NCI-H2029 treated with DMSO at 0.1 percent for 48 hours (cell line): ENCODE measurements at places on chromosomes 4 and X.

DNA sequence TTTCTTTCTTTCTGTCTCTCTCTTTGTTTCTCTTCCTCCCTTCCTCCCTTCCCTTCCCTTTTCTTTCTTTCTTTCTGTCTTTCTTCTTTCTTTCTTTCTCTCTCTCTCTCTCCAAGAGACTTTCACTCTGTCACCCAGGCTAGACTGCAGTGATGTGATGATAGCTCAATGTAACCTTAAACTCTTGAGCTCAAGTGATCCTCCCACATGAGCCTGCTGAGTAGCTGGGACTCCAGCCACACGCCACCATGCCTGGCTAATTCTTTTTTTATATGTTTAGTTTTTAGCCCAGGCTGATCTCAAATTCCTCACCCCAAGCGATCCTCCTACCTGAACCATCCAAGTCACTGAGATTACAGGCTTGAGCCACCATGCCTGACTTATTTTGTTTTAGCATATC, 64.3 kb upstream of the EMCN start:
- DNase-seq, result no peak

DNA sequence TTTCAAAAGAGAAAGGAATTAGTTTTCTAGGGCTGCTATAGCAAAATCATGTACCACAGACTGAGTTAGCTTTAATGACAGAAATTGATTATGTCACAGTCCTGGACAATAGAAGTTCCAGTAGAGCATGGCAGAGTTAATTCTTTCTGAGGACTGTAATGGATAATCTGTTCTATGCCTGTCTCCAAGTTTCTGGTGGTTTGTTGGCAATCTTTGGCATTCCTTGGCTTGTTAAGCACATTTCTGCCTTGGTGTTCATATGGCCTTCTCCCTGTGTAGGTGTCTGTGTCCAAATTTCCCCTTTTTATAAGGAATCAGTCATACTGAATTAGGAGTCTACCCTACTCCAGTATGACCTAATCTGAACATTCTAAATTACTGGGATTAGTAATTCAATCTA, 336.1 kb upstream of the PABPC4L start:
- DNase-seq, result no peak

DNA sequence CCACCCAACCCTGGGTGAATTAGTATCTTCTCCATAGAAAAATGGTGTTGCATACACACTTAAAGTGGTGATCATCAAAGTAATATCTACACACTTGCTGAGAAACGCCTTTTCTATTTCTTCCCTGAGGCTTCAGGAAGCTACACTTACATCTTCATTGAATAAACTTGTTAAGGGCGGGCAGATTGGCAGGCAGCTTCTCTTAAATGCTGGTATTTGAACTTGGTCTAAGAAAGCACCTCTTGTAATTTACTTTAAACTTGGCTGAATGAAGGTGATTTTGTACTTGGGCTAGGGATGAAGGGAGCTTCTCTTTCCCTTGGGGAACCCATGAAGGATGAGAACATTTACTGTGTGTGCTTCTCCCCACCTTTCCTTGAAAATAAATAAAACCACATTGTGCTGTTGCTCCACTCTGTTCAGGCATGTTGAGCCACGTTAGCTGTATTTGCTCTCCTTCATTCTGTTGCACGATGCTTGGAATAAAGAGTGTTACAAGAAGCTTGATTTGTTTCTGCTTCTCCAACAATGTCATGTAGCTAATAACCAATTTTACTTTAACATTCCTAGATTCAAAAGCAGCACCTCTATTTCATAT, 430.1 kb downstream of the ANKRD50 start:
- no peak for DNase-seq

DNA sequence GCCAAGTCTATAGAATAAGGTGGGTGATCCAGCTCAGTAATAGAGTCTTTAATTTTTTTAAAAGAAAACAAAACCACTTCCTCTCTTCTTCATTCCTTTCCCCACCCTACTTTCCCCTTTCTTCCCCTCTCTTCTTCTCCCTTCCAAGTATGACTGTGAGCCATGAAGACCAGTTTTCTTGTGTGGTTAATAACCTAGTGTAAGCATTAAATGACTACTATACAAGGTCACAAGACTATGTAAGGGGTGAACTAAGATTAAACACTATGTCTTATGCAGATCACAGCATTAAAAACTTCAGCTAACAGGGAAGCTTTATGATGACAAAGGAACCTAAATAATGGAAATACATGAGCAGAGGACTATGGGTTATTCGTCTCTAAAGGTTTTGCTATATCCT, 135.4 kb downstream of the GUCY2F start:
- DNase-seq, result no peak

DNA sequence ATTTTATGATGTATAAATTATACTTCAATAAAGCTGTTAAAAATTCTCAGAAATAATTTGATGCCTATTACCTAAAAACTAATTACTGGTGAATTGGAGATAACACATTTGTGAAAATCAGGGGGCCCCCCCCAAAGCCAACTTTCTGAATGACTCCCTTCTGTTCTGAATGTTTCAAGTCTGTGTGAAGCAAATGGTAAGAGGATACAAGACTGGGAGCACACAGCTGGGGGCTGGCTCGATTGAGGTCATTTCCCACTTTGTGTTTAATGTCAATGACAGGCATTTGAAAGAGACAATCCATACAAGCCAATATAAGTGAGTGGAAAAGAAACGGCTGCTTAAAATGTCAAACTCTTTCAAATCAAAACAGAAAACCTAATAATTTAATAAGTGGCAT, 155.8 kb downstream of the SH2D1A start:
- DNase-seq, result no peak

- no peak for DNase-seq
Measured at GRCh38 chr4:74635074-74635473, 159.2 kb downstream of the BTC start.

DNA sequence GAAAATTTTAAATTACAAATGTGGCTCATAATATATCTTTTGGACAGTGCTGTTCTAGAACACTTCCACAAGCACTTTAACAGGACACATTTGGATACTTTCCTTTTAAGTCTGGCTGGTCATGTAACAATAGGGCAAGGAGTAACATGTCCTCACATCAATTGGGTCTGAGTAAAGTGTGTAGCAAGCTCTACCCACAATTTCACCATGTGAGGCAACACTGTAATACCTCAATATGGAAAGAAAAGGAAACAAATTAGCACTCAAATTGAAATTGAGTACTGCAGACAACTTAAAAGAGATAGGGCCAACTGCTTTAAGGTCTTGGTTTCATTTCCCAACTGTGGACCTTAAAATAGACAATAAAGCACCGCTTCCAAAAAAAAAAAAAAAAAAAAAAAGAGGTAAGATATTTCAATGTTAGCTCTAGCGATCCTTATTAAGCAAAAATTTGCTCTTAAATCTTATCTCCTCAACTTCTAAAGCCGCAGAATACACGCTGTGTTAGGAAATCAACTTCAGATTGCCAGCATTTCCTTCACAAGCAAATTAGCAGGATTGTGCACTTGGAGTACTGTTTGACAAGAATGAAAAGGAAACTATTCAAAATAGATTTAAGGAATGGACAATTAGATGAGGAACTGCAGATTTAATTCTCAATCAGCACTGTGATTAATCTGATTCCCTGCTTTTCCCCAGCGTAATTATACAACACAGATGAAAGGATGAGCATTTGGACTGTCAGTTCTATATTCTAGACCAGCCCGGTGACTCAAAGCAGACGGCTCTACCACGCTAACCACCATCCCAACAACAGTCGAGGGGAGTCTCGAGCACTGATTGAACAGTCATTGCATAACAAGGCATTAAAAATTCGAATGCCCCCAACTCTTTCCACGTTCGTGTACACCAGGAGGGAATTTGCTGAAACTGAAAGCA, 1.6 kb downstream of the CASK start:
- DNase-seq, result no peak

DNA sequence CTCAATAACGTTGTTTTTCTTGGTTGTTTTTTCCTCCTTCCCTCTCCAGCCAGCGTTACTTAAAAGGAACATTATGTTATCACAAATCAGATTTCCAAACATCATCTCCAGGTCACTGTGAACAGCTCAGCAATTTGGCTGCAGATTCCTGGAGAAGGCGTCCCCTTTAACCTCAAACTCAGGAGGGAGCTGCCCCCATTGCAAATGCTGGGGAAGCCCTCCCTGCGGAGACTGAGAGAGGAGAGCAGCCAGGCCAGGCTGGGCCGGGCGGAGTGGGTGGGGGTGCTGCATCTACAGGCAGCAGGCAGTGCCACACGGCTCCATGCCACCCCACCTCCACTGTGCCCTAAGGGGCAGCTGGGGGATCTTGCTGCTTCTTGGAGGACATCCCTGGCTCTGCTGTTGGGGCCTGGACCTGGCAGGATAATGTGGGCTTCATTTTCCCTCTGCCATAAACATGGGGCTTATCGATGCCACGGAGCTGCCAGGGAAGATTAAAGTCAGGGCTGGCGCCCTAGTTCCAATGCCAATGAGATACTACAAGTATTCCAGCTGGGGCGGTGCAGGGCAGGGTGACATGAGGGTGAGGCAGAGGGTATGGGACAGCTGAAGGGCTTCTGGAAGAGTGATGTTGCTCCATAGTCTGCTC, 148.8 kb downstream of the PJA1 start:
- DNase-seq, result no peak

GRCh38 chr4:165208221-165208652, 876 bp downstream of the KLHL2 start:
- no peak for DNase-seq

- no peak for DNase-seq
Measured at GRCh38 chr4:3766785-3767569, 792 bp downstream of the ADRA2C start.

GRCh38 chrX:152641996-152642395, 4.3 kb downstream of the GABRQ start:
- DNase-seq, result no peak

DNA sequence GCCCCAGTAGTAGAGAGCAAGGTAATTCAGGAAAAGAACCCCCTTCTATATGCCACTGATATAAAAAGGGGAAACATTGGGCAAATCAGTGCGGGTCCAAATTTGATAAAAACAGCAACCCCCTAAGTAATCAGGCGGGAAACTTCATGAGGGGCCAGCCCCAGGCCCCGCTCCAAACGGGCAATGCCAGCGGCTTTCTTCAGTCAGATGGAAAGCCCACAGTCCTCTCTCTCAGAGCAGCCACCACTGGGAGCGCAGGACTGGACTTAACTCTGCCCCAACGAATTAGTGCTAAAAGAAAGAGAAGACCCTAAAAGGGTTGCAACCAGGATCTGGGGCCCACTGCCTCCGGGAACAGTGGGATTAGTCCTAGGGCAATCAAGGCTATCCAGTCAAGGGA, 9.9 kb downstream of the MAGEA11 start:
- DNase-seq, result no peak

- no peak for DNase-seq
Measured at GRCh38 chr4:173766171-173766600, 236.2 kb upstream of the HAND2 start.

GRCh38 chrX:4638036-4638435, 924.6 kb upstream of the PRKX start:
- no peak for DNase-seq

DNA sequence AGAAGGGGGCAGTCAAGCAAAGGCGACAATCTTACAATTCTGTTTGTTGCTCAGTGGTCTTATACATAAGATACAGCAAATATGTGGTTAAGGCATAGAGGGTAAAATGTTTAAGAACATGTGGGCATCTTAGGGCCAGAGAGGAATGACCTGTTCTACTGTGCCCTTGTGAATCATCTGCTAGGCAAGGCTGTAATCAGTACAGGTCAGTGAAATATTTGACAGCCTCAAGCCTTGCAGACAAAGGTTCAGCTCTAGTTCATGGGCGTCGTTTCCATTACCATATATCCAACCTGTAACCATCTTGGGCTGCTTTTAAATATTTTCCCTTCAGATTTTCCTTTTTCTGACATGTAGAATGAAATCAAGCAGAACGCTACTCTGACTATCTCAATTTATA, 37.3 kb downstream of the AGA start:
- no peak for DNase-seq

DNA sequence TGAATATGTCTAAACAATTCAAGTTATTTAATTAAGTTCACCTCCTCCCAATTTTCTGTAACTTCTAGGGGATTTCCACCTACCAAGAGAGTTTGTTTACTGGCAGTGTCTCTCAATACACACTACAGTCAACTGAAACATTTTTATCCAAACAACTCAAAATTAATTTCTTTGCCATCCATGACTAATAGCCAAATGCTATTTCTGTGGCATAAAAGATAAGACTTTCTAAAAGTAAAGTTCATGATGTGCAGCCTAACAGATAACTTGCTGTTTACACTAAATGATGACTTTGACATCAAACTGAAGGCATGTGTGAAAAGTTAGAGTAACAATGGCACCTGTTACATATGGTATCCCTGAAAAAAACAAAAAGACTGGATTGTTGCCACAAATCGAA, 7.3 kb downstream of the TAB3 start:
- DNase-seq, result no peak

DNA sequence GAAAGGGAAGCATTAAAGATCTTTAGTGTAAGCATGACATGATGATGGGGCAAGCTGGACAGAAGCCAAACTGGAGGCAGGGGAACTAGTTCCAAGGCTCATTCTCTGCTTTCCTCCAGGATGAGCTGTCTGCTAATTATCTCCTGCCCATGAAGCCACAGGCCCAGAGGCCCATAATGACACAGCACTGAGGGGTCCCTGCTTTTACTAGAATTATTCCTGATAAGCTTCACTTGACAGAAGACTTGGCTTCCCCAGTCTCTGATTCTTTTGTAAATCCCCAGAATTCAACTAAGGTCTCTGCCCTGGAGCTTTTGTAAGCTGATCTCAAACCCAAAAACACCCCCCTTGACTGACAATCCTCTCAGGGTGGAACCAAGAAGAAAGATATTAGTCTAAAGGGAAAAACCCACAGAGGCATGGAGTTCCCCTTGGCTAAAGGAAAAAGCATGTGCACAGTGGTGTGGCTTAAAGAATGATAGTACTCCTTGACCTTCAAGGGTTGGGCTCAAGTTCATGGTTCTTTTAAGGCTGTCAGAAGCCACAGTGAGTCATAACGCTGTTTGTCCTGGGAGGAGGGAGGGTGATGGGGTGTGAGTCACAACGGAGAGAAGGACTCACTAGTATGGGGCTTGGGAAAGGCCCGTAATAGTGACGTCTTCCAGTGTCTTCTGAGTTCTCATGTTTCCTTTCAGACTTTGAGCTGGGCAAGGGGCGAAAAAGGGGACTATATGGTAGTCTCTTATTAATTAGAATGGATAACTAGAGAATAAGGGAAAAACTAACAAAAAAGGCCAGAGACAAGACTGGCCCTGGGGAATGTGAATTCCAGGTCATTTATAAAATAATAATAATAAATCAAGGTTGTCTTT, 146.0 kb upstream of the CPEB2 start:
- no peak for DNase-seq

DNA sequence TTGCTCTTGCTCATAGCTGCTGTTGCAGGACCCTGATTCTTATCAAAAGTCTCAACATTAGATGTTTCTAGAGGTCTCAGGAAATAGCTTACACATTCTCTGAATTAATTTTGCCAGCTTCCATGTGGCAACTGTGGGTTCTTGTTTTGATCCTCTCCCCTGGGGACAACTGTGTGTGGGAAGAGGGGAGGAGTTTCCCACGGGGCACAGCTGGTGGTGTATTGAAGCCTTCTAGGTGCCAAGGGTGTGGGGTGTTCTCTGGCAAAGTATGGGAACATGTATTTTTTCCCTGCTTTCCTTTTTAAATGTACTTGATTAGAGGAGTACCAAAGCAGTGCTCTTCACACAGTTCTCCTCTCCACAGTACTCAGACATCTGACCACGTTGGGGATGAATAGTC, 212.7 kb downstream of the RPA4 start:
- DNase-seq, result no peak

- DNase-seq, result no peak
Measured at GRCh38 chr4:169652535-169652934, 32.2 kb downstream of the CLCN3 start.
